ENCODE measurements at places on chromosomes 3 and 15.

DNA sequence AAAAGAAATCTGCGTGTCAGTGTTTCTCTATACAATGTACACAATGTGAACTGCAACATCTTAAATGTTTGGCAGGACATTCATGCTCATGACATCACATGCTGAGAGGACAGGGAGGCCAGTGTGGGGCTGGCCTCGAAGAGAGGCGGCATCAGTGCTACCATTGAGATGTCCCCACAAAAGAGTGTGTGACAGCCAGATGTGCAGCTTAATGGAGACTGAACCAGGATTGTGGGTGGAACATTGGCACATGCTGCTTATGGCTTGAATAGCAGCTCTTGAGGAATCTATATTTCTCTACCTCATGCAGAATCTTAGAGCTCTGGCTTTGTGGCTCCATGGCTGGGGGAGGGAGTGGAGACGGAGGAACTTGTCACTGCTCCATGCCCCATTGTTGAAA is 18.5 kb downstream of the CLDN11 start:
- no peak for DNase-seq

DNA sequence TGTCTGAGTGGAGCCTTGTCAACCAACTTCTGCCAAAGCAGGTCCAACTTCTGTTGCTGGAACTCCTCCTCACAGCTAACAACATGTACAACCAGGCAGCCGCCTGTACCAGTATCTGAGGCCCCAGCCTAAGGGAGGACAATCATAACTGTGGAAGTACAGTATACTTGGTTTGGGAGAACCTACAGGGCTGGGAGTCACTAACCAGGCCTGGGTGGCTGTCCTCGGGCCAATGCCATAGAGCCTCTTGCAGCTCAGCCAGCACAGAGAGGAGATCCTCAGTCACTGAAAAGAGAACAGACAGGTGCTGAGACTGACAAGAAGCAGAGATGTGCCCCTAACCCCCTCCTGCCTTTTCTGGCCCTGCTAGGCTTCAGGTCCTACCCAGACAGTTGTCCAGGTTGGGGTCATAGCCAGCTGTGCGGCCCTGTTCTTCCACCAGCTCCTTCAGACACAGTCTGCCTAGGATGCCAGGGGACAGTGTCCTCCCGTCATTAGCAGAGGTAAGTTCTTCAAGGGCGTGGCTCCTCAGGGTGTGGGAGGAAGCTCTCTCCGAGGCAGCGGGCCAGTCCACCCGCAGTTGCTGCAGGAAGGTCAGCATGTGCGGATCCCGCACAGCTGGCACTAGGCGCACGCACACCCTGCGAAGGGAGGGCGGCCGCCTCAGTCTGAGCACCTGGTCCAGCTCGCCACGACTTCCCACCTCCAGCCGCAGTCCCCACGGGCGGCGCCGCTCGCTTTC is 980 bp downstream of the DALRD3 start:
- DNase-seq, result no peak

GRCh38 chr3:16482770-16483531 is 30.5 kb downstream of the RFTN1 start:
- peak; percentile 41 for DNase-seq

GRCh38 chr15:79736435-79737000 is 160.3 kb downstream of the MTHFS start:
- no peak for DNase-seq

DNA sequence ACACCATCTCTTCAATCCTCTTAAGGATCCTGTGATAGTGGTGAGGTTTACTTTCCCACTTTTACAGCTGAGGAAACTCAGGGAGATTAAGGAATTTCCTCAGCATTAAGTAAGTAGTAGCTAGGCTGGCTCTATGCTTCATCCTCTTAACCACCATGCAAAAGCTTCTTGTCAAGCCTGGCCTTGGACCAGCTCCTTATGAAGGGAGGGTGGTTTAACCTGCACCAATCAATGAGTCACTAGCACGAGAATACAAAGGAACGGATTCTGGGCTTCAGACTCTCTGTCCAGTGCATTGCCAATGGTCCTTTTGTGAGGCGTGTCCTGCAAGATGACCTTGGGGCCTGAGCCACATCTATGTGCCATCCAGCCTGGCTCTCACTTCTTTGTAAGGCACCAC is 202.0 kb upstream of the CFAP20DC start:
- no peak for DNase-seq

GRCh38 chr3:30462721-30463470 is 143.5 kb upstream of the TGFBR2 start:
- DNase-seq, result no peak

DNA sequence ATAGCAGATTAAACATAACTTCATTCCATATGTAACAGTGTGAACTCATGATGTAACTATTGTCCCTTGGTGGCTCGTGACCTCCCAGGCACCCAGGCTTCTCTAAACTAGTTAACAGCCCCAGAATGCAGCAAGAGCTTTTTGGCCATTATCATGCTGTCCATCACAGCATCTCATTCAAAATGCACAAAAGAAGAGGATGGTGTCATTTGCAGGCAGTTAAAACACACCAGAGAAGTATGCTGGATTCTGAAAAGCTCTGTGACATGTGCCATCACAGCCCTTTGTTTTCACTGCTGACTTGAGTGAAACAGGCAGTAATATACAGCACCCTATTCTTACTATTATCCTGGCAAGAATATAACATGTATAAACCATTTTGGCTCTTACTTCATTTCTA is 117.6 kb upstream of the CHMP2B start:
- DNase-seq, result no peak

DNA sequence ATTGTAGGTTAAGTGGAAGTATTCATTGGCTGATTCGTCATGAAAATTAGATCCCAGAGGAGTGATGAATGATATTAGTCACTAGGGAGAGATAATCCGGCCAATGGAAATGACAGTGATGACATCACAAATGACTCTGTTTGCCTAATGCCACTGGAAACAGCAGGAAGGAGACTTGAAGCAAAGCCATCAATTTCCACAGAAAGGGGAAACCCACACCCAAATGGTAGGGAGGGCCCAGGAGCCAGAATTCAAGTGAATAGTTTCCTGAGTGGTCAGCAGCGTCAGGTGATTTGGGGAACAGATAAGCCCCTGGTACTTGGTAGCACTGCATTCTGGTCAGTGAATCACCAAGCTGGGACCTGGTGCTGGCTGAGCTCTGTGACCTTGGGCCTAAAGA is 3.3 kb upstream of the ADAMTS9 start:
- DNase-seq, result no peak

DNA sequence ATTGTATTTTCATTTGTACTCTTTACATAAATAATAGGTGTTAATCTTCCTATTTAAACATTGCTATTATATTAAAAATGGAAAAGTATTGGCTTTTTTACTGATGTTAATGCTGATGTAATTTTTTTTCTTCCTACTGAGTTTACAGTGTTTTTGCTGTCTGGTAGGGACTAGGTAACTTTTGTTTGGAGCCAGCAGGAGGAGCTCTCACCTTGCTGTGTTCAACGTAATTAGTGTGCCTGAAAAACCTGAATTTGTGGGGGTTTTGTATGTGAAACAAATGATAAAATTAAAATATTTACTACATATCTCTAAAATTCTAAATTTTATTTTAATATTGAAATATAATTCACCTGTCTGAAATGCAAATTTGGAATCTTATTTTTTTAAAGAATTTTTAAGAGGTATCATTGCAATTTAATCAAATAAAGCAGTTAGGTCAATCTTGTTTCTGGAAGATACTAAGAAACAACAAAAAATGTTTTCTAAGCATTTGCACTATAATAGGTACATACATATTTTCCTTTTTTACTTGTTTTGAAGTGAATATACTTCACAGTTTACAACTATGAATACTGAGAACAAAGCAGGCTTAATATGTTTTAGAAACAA is 48.8 kb downstream of the EPHA6 start:
- DNase-seq, result peak; percentile 3

DNA sequence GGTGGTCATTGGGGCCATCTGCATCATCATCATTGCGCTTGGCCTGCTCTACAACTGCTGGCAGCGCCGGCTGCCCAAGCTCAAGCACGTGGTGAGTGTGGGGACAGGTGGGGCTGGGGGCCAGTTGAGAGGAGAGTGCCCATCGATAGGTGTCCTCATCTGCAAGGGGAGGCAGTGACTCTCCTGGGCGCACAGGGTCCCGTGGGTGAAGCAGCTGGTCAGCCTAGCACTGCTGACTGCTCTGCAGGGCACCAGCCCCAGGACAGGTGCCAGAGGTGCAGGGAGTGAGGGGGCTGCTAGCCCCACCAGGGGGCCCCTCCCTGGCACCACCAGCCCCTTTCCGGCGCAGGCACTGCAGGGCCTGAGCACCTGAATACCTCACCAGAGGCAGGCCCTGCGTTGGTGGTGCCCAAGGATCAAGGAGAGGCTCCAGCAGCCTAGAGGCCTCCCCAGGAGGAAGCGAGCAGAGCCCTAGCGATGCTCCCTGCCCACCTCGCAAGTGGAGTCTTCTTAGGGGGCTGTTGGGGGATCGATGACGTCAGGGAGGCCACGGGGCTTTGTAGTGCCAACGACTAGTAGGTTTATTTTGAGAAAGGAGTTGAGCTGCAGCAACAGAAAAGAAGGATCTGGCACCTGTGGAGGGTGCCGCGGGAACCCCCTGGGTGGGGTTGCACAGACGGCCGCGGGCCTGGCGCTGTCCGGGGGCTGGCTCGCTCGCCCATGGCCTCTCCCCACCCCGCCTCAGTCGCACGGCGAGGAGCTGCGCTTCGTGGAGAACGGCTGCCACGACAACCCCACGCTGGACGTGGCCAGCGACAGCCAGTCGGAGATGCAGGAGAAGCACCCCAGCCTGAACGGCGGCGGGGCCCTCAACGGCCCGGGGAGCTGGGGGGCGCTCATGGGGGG is 976 bp upstream of the ABTB1 start:
- DNase-seq, result peak; percentile 49

GRCh38 chr3:191500892-191501291 is 39.9 kb downstream of the PYDC2 start:
- DNase-seq, result no peak

- no peak for DNase-seq
Measured at GRCh38 chr15:85059734-85060133, 78.1 kb downstream of the PDE8A start.

- no peak for DNase-seq
Measured at GRCh38 chr15:38266247-38266986, 13.8 kb downstream of the SPRED1 start.

- DNase-seq, result no peak
Measured at GRCh38 chr3:110015231-110015963, 678.1 kb upstream of the DPPA4 start.

GRCh38 chr3:124653071-124653796 is 77.0 kb upstream of the UMPS start:
- DNase-seq, result no peak

GRCh38 chr15:45648521-45649200 is 13.8 kb downstream of the SQOR start:
- no peak for DNase-seq

- DNase-seq, result no peak
Measured at GRCh38 chr3:66259566-66260255, 38.9 kb downstream of the SLC25A26 start.

DNA sequence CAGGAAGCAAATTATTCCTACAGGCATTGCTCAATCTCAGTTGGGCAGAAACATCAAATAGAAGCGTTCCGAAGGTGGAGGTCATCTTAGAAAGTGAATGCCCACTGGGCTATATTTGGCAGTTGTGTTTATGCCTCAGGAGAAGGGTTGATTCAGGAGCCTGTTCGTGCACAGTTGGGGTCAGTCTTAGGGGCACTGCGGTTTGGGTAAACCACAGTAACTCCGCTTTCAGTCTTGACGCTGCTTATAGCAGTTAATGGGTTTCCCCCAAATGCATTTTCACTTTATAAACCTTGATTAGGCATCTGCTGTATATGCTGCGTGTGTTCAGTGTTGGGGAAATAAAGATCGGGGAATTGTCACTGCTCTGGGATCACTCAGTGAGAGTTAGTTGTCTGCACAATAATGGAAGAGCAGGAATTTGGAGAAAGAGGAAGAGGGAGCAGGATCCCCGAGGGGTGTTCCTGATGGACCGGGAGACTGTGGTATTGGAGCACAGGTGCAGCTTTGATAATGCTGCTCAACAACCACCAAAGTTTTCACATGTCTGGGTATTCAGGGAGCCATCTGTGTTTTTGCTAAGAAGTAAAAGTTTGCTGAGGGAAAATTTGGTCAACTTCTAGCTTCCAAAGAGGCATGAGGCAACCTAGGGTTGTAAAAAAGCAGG is 124.3 kb upstream of the EIF1B start:
- DNase-seq, result no peak
